ENCODE measurements at places on chromosomes 7 and 10.

- no peak for DNase-seq
Observed at GRCh38 chr7:34298492-34299013, 359.5 kb upstream of the NPSR1 start.

- DNase-seq: no peak
Observed at GRCh38 chr10:25627606-25628005, 306.4 kb upstream of the MYO3A start.

DNA sequence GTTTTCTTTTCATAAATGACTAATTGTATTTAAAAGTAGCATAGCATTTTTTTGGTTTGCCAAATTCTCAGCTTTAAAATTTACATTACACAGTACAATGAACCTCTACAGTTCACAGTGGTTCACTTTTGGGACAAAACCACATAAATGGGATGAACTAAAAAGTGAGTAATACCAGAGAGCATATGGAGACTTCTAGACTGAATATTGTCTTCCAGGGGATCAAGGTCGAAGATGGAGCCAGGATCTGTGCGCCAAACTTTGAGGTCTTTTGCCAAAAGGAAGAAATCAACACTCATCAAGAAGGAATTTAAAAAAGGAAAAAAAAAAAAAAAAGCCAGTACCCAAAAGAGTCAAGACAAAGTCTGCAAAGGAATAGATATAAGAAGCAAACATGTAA, 87.5 kb downstream of the NEBL start:
- no peak for DNase-seq

DNA sequence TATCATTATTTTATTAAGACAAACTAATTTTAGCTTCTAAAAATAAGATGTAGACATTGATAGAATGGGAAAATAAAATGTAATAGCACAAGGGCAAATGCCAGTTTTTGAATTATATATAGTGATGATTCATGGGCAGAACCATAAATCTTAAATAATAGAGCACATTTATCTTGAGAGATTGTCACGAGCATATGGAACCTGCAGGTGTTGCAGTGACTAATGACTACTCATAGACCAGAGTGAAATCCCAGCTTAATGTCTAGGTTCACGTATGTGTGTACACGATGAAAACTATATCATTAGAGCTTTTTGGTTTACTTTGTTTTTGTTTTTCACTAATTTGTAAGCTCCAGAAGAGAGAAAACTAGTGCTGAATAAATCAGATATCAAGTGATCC, 150.2 kb upstream of the CACNA2D1 start:
- no peak for DNase-seq

GRCh38 chr10:95814011-95814727, 58.2 kb downstream of the ENTPD1 start:
- DNase-seq: peak; percentile 71

DNA sequence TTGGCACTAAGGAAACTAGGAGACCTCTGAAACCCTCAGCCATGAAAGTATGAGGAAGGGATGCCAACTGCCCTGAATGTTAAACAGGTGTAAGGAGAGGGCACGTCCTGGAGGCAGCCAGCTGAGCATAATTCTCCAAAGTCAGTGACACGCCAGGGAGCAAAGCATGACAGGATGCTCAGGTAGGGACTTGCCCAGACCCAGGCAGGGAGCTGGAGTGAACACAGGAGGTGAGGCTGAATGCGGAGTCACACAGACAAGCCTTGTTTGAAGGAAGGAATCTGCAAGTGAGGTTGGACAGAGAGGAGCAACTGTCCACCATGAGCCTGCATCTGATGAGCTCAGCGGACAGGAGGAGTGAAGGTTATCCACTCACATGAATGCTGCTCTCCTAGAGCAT, 41.5 kb downstream of the KLRG2 start:
- DNase-seq: no peak

- DNase-seq: no peak
Observed at GRCh38 chr7:123828805-123829204, 16.2 kb upstream of the HYAL4 start.

DNA sequence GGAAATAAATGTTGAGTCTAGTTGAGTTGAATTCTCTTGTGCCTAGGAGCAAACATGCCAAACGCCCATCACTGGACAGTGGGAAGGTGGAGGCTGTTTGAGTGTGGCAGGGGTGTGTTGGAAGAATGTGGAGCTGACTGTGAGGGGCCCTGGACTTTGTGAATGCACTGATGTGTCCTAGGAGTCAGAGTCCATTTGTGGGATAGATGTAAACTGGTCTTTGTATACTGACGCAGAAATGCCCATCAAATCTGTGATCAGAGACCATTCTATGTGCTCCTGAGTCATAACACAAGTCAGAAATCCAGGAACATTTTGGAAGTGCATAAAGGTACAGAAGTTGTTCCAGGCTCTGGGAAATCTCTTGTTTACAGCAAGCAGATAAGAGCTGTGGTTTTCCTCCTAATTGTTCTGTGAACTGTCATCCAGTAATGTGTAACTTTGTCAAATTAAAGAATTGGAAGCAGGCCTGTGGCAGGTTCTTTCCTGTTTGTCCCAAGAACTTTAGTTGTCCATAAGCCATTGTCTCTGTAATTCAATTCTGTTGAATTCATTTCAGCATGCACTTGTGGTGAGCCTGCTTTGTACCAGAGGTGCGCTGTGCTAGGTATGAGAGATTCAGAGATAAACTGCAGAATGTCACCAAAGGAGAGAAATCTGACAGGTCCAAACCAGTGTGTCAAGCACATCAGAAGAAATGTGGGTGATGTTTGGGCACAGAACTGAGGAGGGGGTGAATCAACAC, 7.6 kb downstream of the PRXL2A start:
- DNase-seq: no peak

DNA sequence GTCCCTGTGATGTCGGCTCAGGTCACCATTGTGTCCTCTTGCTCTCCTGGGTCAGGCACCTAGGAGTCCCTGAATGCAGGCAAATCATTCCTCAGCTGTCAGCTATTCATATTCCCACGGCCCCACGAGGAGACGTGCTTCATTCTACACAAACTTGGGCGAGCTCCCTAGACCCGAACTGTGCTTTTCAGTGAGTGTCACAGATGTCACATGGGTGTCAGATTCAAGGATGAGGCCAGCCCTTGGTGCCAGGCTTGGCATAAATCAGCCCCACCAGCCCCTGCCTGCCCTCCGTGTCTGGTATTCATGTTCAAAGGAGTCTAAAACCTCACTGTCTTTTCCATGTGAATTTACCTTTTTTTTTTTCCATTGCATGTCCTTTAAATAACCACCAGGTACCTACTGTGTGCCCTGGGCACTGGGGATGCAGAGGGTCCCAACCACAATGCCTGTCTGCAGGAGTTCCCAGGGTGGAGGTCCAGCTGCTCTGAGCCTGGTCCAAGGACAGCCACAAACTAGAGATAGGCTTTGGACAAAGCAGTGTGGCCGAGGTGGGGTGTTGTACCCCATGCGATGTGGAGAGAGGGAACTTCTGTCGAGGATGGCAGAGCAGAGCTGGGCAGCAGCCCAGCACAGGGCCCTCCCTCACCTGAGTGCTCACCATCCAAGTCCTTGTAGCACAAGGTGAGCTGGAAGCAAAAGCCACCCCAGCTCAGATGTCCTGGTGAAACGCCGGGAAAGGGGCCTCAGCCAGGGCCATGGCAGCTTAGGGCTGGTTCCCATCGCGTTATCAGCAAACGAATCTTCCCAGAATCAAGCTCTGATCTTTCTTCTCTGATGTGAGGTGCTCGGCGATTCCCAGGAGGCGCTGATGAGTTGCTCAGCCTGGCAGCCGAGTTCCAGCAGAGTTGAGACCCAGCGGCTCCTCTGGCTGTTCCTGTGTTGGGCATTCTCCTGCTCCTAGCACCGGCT, 611.9 kb downstream of the PTPRN2 start:
- DNase-seq: no peak
